Astrocyte of the cerebellum (primary cell): ENCODE measurements at places on chromosomes 6 and 20.

DNA sequence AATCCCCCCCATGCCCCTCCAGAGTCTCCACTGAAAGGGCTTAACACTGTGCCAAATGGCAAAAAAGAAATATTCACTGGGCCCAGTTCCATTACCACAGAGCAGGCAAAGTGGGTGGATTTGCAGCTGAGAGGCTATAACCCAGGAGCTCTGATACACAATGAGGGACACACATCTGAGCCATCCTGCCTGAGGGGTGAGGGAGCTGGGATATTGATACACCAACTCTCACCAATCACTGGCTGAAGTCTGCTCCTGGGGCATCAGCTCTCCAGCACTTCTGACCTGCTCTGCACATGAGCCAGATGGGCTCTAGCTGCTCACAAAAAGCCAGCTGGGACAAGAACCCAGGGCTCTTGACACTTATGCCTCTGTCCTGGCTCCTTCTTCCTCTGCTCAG lies 4.9 kb downstream of the BPIFB1 start:
- no peak for DNase-seq

DNA sequence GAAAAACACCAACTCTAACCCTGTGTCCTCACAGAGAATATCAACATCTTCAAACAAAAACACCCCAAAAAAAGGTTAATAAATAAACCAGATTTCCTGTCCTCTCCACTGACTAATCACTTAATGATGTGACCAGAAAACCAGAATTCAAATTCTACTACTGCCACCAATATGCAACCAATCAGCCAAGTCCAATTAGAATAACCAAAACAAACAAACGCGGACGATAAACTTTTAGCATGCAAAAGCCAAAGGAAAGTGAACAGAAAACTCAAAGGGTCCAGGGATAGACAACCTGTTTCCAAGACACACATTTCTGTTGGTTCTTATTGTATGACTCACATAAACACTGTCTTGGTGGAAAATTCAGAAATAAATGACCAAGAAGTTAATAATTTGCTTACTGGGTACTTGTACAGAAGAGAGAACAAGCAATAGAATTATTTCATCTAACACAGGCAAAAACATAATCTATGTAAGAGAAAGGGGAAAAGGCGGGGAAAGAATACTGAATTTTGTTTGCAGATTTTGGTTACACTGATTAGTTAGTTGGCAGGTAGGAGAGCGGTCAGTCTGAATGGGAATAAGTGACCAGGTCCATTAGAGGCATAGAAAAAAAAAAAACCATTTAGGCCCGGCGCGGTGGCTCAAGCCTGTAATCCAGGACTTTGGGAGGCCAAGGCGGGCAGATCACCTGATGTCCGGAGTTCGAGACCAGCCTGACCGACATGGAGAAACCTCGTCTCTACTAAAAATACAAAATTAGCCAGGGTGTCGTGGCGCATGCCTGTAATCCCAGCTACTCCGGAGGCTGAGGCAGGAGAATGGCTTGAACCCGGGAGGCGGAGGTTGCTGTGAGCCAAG lies 34.1 kb downstream of the HFE start:
- DNase-seq = no peak

DNA sequence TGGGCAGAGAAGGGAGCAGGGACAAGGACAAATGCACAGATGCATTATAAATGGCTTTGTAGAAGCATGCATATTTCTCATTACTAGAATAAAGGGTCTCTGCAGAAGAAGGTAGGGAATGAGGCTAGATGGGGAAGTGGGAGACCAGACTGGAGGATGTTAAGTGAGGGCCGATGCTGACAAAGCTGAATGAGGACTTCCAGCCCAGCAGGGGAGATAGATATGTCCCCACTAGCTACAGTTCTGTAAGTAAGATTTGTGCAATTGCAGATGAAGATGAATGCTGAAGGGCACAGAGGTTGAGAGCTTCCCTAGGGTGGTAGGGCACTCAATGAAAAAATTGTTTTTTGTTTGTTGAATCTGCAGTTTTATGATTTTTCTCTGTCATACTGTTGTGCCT lies 16.9 kb downstream of the ADGRG6 start:
- DNase-seq = no peak

DNA sequence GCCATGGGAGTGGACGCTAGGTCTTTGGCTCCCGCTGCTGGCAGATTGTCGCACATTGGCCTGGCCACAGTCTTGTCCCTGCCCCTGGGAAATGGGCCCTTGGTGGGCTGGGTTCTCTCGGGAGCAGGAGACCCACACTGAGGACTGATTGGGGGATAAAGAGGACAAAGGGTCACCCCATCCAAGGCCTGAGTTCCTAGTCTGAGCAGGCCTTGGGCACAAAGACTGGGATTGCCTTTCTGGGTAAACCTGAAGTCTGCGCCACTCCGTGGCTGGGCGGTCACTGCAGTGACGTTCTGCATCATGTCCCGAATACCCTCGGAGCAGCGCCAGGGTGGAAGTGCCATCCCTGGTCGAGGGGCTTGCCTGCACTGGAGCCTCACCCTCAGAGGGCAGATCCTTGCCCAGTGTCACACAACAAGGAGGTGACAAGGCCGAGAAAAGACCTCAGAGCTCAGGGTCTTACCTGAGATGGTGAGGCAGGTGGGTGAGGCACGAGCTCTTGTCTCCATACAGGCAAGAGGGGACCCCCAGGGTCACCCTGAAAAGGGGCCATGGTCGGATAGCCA lies 36.1 kb upstream of the ZBP1 start:
- DNase-seq = no peak

DNA sequence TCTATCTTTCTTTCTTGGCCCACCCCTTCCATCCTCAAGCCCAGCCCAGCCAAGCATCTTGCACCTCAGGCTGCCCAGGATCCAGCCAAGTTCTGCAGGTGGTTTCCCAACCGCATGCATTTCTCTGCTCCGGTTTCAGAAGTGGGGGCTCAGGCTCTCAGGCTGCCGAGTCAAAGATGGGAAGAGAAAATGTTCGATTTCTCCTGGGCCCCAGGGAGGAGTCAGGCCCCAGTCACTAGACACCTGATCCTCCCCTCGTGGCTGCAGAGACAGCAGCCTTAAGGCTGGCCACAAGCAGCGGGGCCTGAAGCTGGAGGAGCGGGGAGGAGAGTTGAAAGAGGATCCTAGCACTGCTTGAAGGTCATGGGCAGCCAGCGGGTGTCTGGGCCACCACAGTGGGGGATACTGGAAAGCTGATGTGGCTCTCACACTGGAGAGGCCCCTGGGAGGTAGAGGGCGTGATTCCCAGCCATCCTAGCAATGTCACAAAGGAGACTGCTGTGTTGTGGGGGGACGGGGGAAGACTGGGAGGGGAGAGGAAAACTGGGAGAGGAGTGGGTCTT lies 42.2 kb upstream of the ZFAND3 start:
- DNase-seq = no peak
